Lower lobe of right lung (tissue), 2 donors: ENCODE measurements at places on chromosomes 4 and X. TPM values are rescaled to one million over a fixed set of nuclear protein-coding genes. Genes with fewer than 3 reads are reported as not detected.

- no peaks in the 10 kb centered on the region for H3K4me1 ChIP-seq
- no peaks in the 10 kb centered on the region for H3K27me3 ChIP-seq
- DNase-seq = no peak
- H3K4me3 ChIP-seq = no peak overlapping the region
These were observed 118.8 kb downstream of the GABRA2 start for GRCh38 chr4:46270986-46271596.

GRCh38 chr4:55030589-55030988 lies 94.8 kb downstream of the KDR start:
- DNase-seq = no peak
- no peak overlapping the region for H3K4me3 ChIP-seq
- H3K27me3 ChIP-seq = no peaks in the 10 kb centered on the region
- H3K36me3 ChIP-seq = no peaks in the 10 kb centered on the region

DNA sequence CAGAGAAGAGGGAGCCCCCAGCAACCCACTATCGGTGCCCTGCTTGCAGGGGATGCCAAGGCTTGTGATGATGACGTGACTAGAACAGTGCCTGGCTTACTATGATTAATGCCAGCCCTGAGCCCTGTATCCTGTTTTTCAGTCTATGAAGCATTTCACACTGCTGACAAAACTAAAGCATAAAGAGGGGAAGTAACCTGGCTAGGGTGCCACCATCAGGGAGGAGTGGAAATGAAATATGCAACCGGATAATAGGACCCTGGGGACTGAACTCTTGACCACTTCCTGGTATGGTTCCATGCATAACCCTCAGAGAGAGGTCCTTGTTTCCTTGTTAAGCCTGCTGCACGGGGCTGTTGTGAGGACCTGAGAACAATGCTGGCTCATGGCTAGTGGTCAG lies 50.3 kb downstream of the MED28 start:
- H3K4me1 ChIP-seq = no peaks in the 10 kb centered on the region
- H3K27me3 ChIP-seq = no peaks in the 10 kb centered on the region
- H3K4me3 ChIP-seq = no peak overlapping the region
- no peak overlapping the region for H3K27ac ChIP-seq
- H3K36me3 ChIP-seq = no peaks in the 10 kb centered on the region

- no peak overlapping the region for H3K27ac ChIP-seq
- peaks cover 4% of the 10 kb centered on the region for H3K27me3 ChIP-seq
- no peaks in the 10 kb centered on the region for H3K36me3 ChIP-seq
- H3K4me1 ChIP-seq = no peaks in the 10 kb centered on the region
- no peak overlapping the region for H3K4me3 ChIP-seq
- DNase-seq = no peak
These were observed 95.6 kb upstream of the TBC1D9 start for GRCh38 chr4:140851804-140852203.

GRCh38 chr4:176538217-176538925 lies 218.6 kb downstream of the SPCS3 start:
- no peaks in the 10 kb centered on the region for H3K4me1 ChIP-seq
- no peak overlapping the region for H3K27ac ChIP-seq
- H3K4me3 ChIP-seq = no peak overlapping the region
- H3K36me3 ChIP-seq = no peaks in the 10 kb centered on the region

DNA sequence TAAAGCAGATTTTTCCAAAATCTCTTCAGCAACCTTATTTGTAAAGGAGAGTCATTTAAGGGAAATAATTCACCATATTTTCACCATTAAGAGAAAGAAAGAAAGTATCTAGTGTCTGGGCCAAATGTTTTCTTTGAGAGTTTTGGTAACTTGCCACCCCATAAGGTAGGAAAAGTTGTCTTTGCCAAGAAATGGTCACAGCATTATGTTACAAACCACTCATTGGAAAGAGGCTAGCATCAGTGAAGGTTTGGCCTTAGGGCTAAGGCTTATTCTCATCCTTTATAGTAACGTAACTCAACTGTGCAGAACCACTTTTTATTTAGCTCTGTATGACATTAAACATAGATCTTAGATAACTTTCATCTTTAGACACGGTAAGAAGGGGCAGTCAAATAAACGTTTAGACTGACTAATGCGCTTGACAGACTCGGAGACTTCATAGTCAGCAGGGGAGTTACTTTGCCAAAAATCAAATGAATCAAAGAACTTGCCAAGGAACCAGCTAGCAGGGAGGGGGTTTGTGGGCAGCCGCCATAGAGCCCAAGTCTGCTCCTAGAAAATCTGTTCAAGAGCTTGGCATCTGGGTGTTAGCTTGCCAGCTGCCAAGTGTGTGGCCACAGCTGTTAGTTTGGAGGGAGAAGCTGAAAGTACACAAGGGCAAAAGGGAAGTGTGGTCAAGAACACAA lies 182.8 kb upstream of the GRID2 start:
- no peak overlapping the region for H3K4me3 ChIP-seq
- no peaks in the 10 kb centered on the region for H3K27me3 ChIP-seq
- no peaks in the 10 kb centered on the region for H3K36me3 ChIP-seq
- no peak overlapping the region for H3K27ac ChIP-seq

DNA sequence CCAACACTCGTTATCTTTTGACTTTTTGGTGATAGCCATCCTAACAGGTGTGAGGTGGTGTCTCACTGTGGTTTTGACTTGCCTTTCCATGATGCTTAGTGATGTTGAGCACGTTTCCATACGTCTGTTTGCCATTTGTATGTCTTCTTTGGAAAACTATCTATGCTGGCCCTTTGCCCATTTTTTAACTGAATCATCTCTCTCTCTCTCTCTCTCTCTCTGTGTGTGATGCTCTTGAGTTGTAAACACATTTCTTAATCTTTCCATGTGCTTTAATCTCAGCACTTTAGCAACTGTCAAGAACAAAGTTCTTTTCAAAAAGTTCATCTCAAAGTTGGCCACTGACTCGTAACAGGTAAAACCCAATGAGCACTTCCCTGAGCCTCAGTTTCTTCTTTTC lies 10.5 kb downstream of the SORBS2 start:
- DNase-seq = no peak
- no peaks in the 10 kb centered on the region for H3K36me3 ChIP-seq
- no peak overlapping the region for H3K4me3 ChIP-seq
- H3K27ac ChIP-seq = no peak overlapping the region
- no peaks in the 10 kb centered on the region for H3K27me3 ChIP-seq
- no peaks in the 10 kb centered on the region for H3K4me1 ChIP-seq

DNA sequence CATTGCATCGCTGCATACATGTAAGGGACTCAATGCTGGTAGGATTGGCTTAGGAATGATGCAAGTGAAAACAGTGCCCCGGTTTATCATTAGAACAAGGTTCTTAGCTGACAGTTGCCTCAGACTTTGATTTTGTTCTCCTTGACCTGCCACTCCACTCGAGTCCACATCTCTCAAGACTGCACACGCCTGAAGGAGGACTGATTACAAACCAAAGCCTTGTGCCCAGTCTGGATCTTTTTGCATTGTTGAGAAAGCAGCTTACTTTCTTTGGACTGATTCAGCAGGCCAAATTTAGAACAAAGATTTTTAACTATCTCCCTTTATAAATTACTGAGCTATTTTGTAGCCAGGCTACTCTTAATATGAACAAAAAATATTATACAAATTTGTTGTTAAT lies 125.6 kb downstream of the PTTG2 start:
- H3K27me3 ChIP-seq = no peaks in the 10 kb centered on the region
- H3K4me1 ChIP-seq = no peaks in the 10 kb centered on the region
- H3K4me3 ChIP-seq = no peak overlapping the region
- H3K27ac ChIP-seq = no peak overlapping the region
- H3K36me3 ChIP-seq = peaks cover 12% of the 10 kb centered on the region
- no peak for DNase-seq

DNA sequence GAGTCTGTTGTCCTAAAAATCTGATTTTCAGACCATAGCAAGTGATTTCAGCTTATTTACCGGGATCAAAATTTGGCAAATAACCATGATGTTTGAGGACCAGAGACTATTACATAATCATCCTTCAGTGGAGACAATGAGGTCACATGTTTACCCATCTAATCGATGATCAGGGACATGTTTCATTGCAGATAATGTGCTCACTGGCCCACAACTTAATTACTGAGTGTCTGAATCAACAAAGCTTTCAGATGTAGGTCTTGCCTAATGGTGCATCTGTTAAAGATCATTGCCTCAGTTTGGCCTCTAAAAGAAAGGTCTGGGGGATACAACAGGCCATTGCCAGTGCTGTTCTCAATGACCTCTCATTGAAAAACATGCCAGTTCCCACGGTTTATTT lies 42.8 kb upstream of the KLHL34 start:
- DNase-seq = no peak
- H3K36me3 ChIP-seq = no peaks in the 10 kb centered on the region
- no peaks in the 10 kb centered on the region for H3K27me3 ChIP-seq
- H3K4me1 ChIP-seq = no peaks in the 10 kb centered on the region
- no peak overlapping the region for H3K4me3 ChIP-seq

DNA sequence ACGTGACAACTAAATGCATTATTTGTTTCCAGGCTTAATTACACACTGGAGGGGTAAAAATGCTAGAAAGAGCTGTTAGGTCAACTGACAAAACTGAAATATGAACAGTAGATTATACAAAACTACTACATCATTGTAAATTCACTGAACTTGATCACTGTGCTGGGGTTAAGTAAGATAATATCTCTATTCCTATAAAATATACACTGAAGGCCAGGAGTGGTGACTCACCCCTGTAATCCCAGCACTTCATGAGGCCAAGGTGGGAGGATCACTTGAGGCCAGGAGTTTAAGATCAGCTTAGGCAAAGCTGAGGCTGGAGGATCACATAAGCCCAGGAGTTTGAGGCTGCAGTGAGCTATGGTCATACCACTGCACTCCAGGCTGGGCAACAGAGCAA lies 31.8 kb upstream of the NKX6-1 start:
- H3K36me3 ChIP-seq = peaks cover 4% of the 10 kb centered on the region
- DNase-seq = no peak
- no peaks in the 10 kb centered on the region for H3K4me1 ChIP-seq
- no peak overlapping the region for H3K4me3 ChIP-seq
- no peaks in the 10 kb centered on the region for H3K27me3 ChIP-seq

CXorf65 gene
- total RNA-seq = not detected

GRCh38 chr4:10001757-10002156 lies 19.5 kb downstream of the SLC2A9 start:
- no peaks in the 10 kb centered on the region for H3K27me3 ChIP-seq
- no peaks in the 10 kb centered on the region for H3K36me3 ChIP-seq
- no peak for DNase-seq
- H3K4me3 ChIP-seq = no peak overlapping the region

ADH1C gene
- 8.2 TPM for total RNA-seq

APELA gene
- not detected for total RNA-seq

SPINK2 gene
- not detected for total RNA-seq

TRIM2 gene
- total RNA-seq = 32.6 TPM

NEUROG2 gene
- total RNA-seq = not detected

- no peaks in the 10 kb centered on the region for H3K36me3 ChIP-seq
- no peaks in the 10 kb centered on the region for H3K4me1 ChIP-seq
- H3K4me3 ChIP-seq = no peak overlapping the region
- no peaks in the 10 kb centered on the region for H3K27me3 ChIP-seq
- H3K27ac ChIP-seq = no peak overlapping the region
These were observed 253.9 kb upstream of the PPARGC1A start for GRCh38 chr4:24143741-24144140.

DNA sequence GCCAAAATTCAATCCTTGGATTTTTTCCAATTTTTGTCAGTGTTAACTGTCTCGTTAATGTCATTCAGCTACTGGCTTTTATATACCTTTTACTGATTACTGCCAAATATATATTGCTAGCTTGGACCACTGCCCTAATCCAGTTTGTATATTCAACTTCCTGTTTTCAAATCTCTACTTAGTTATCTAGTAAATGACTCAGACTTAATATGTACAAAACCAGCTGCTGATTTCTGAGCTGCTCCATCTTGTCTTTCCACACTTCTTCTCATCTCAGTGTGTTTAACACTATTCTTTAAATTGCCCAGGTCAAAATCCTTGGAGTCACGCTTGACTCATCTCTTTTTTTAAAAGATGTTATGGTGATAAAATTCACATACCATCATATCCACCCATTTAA lies 1196.7 kb downstream of the RAPGEF2 start:
- no peaks in the 10 kb centered on the region for H3K4me1 ChIP-seq
- no peak overlapping the region for H3K4me3 ChIP-seq
- no peaks in the 10 kb centered on the region for H3K36me3 ChIP-seq
- no peaks in the 10 kb centered on the region for H3K27me3 ChIP-seq
- H3K27ac ChIP-seq = no peak overlapping the region
- no peak for DNase-seq

DNA sequence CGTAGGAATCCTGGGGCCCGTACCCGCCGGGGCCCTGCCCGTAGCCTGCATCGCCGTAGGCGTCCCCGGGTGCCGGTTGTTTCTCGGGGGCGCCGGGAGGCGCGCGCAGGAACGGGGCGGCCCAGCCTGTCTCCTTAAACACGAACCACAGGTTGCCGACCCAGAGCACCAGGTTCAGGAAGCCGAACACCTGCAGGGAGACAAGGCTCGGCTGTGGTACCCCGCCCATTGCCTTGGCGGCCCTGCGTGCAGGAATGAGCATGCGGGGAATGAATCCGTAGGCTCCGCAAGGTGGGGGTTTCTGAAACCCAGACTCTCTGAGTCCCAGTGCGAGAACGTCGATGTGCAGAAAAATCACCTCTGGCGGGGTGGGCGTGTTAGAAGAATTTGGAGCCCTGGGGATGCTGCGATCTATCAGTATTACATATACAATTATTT lies 5.4 kb upstream of the PRICKLE3 start:
- no peaks in the 10 kb centered on the region for H3K36me3 ChIP-seq
- peak overlapping the region; percentile 89 for H3K27ac ChIP-seq
- no peaks in the 10 kb centered on the region for H3K27me3 ChIP-seq
- H3K4me1 ChIP-seq = peaks cover 5% of the 10 kb centered on the region

- H3K4me3 ChIP-seq = no peak overlapping the region
- no peaks in the 10 kb centered on the region for H3K36me3 ChIP-seq
These were observed 38.2 kb upstream of the VEGFC start for GRCh38 chr4:176830971-176831370.

GRIA2 gene
- not detected for total RNA-seq

- peak; percentile 44 for DNase-seq
- H3K4me1 ChIP-seq = peaks cover 32% of the 10 kb centered on the region
- peaks cover 66% of the 10 kb centered on the region for H3K27me3 ChIP-seq
- H3K36me3 ChIP-seq = no peaks in the 10 kb centered on the region
These were observed 906 bp downstream of the DKK2 start for GRCh38 chr4:107034996-107035818.
